ENCODE measurements at places on chromosomes 4 and X.

- no peak for DNase-seq
Observed at GRCh38 chr4:34046580-34046979, 2197.7 kb downstream of the ARAP2 start.

DNA sequence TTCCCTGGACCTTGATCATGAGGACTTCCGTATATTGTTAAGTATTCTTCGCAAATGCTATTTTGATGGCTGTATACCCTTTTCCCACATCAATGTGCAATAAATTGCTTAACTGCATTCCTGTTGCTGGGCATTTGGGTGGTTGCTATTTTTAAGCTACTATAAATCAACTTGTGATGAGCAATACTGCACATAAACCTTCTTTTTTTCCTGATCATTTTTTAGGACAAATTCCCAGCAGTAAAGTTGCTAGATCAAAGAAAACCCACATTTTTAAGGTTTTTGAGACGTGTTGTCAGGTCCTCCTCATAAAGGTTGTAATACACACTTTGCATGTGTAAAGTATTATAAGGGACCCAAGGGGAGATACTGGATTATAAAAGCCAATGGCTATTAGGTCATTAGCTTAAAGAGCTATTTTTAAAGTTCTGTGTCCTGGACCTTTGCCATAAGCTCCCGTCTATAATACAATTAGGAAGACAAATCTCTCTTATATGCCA, 35.6 kb downstream of the LIMCH1 start:
- no peak for DNase-seq

- no peak for DNase-seq
Observed at GRCh38 chrX:117957128-117957527, 159.5 kb downstream of the KLHL13 start.

GRCh38 chr4:95539106-95539505, 9.7 kb downstream of the UNC5C start:
- DNase-seq: no peak

GRCh38 chr4:4460759-4461158, 73.9 kb downstream of the NSG1 start:
- DNase-seq: peak; percentile 10

- no peak for DNase-seq
Observed at GRCh38 chr4:140866492-140867005, 110.4 kb upstream of the TBC1D9 start.

GRCh38 chr4:172352356-172352755, 539.2 kb downstream of the GALNTL6 start:
- no peak for DNase-seq

GRCh38 chrX:41600291-41600690, 88.5 kb upstream of the GPR34 start:
- no peak for DNase-seq

GRCh38 chrX:1190596-1191145, 21.8 kb downstream of the CRLF2 start:
- DNase-seq: no peak

GRCh38 chr4:67052814-67053675, 492.3 kb downstream of the CENPC start:
- DNase-seq: no peak

GRCh38 chrX:150558424-150558823, 10.0 kb upstream of the MTM1 start:
- DNase-seq: no peak

DNA sequence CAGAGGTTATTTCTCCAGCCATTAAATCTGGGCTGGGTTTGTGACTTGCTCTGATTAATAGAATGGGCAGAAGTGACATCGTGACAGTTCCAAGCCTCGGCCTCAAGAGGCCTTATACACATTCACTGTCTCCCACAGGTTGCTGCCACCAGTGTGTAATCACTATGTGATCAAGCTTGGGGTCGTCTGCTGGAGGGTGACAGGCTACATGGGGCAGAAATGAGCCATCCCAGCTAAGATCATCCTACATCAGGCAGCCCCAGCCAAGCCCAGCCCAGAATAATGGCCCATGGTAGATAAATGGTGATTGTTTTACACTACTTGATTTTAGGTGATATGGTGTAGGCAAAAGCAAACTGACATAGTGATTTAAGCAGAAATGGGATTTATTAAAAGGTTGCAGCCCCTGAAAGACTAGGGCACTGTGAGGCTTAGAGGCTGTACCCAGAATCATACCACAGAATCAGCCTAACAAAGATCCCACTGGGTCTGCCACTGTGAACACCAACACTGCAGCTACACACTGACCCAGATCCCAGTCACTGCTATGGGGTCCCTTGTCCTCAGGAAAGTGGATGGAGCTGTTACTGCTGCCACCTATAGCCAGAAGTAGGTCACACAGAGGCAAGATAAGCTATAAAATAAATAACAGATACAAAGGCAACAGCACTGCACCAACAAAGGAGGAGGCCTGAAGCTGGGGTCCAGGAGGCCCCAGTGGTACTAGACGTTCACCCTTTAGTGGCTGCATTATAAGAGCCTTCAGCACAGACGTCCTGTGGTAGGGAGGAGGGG, 159.6 kb upstream of the RBPJ start:
- no peak for DNase-seq

GRCh38 chr4:73663576-73663975, 43.3 kb upstream of the RASSF6 start:
- no peak for DNase-seq

DNA sequence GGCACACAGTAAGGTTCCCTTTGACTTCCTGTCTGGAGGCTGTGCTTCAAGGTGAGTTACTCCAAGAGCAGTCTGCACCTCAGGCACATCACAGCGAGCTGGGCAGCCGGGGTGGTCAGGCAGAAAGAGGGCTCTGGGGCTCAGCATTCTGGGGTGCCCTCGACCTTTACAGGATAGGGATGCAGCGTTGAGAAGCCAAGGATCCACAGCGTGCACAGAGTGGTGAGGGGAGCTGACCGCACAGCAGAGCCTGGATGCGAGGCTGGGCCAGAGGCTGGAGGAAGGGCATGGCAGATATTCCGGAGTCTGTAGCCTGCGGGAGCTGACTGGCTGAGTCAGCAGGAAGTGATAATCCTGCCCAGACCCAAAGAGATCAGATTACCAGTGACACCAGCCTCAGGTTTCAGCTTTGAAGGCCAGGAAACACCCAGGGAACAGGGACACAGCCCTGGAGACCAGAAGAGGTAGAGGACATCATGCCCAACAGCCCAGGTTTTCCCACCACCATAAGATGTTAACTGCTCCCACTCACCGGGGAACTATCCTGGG, 38.4 kb upstream of the PDLIM3 start:
- DNase-seq: no peak

DNA sequence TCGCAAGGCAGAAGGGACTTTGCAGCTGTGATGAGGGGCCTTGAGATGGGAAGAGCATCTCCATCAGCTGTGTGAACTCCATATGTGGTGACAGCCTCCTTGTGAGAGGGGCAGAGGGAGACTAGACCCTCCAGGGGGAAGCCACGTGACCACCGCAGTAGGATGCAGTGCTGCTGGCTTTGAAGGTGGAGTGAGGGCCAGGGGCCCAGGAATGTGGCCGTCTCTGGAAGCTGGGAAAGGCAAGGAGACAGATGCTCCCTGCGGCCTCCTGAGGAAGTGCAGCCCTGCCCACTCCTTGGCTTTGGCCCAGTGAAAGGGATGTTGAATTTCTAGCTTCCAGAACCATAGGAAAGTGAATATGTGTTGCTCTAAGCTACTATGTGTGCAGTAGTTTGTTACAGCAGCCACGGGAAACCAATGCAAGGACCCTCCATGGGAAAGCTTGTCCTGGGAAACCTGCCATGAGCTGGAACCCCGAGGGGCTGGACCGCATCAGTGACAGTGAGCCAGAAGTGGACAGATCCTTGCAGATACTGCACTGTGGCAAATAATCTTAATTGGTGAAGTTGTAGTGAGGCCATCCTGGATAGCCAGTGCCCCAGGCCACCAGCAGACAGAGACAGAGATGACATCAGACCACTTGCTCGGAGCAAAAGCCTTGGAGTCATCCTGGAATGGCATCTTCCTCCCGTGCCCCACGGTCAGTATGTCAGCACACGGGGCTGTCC, 35.4 kb upstream of the SORCS2 start:
- no peak for DNase-seq

DNA sequence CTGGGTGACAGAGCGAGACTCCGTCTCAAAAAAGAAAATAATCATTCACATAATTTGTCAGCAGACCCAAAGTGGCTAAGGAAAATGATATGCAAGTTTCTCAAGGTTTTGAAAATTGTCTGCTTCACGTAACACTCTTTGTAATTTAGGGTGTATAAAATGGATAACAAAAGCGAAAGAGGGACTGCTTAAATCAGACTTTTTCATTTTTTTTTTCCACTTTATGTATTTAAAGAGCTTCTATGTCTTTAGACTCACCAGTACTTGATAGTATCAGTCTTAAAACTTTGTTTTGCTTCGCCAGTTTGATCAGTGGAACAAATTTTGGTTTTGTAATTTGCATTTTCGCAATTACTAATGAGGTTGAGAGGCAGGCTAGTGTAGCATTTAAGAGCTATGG, 34.6 kb downstream of the USP9X start:
- DNase-seq: no peak

DNA sequence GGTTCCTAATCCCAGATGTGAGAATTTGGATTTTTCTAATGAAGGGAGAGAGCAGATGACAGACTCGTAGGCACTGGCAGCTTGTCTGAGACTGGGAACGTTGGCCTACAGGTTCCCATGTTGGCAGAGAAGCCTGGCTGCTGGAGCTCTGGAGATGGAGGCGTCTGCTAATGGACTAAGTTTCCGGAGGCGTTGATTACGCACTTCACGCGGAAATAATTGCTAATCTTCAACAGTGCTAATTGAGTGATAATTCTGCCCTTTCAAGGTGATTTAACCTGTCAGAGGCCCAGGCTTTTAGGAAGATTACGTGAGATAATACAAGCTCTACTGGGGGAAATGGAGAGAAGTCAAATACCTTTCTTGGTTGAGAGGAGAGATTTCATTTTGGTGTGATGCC, 77.4 kb downstream of the PSAPL1 start:
- DNase-seq: no peak

- no peak for DNase-seq
Observed at GRCh38 chr4:87849612-87850011, 16.8 kb downstream of the MEPE start.

GRCh38 chr4:168293386-168293975, 25.1 kb downstream of the DDX60 start:
- DNase-seq: no peak

GRCh38 chr4:87058356-87059073, 123.7 kb downstream of the AFF1 start:
- DNase-seq: peak; percentile 57

DNA sequence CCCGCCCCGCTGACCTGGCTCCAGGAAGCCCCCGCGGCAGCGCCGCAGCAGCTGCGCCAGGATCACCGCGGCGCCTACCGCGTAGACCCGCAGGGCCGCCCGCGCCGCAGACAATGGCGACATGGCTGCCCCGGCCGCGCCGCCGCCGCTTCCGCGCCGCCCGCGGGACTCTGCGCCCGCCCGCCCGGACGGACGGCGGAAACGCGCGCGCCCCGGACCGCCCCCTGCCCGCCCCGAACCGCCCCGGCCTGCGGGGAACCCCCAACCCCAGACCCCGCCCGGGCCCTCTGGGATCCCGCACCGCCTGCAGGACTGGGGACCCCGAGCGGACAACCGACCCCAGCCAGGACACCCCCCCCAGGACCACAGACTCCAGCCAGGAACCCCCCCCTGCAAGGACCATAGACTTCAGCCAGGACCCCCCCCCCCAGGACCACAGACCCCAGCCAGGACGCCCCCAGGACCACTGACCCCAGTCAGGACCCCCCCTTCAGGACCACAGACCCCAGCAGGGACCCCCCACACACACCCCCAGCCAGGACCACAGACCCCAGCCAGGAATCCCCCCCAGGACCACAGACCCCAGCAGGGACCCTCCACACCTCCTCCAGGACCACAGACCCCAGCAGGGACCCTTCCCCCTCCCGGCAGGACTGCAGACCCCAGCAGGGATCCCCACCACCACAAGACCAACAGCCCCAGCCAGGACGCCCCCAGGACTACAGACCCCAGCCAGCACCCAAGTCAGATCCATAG, at the start of the genes DHRSX and ZBED1:
DHRSX (minus strand) TSS at position 174 of the 756 bp plus-strand sequence; CDS start at position 123, 51 bp downstream.
ZBED1 (minus strand) TSS at position 174 of the 756 bp plus-strand sequence. CDS start 10,257 bp downstream, outside the sequence.
- DNase-seq: no peak

- peak; percentile 29 for DNase-seq
Observed at GRCh38 chr4:80172203-80172602, 25.1 kb upstream of the PRDM8 start.

DNA sequence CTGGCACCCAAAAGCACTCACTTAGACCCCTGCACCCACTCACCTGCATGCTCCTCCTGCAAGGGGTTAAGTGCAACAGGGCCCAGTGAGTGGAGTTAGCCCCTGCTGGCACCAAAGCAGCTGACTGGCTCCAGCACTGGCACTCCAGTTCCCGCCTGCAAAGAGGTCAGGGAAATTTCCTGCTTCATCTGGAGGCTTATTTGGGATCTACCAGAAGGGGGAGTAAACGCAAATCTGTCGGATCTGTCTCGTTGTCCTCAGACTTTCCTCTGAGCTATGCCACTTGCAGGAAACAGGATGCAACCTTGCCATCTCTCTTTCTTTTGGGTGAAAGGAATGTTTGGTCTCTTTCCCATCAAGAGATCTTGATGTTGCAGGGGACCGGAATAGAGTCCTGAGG, 435.6 kb downstream of the PCDH10 start:
- DNase-seq: no peak

GRCh38 chrX:48897157-48897624, 377 bp downstream of the TIMM17B start:
- DNase-seq: peak; percentile 56

GRCh38 chr4:89266128-89266527, 41.5 kb downstream of the GPRIN3 start:
- no peak for DNase-seq

DNA sequence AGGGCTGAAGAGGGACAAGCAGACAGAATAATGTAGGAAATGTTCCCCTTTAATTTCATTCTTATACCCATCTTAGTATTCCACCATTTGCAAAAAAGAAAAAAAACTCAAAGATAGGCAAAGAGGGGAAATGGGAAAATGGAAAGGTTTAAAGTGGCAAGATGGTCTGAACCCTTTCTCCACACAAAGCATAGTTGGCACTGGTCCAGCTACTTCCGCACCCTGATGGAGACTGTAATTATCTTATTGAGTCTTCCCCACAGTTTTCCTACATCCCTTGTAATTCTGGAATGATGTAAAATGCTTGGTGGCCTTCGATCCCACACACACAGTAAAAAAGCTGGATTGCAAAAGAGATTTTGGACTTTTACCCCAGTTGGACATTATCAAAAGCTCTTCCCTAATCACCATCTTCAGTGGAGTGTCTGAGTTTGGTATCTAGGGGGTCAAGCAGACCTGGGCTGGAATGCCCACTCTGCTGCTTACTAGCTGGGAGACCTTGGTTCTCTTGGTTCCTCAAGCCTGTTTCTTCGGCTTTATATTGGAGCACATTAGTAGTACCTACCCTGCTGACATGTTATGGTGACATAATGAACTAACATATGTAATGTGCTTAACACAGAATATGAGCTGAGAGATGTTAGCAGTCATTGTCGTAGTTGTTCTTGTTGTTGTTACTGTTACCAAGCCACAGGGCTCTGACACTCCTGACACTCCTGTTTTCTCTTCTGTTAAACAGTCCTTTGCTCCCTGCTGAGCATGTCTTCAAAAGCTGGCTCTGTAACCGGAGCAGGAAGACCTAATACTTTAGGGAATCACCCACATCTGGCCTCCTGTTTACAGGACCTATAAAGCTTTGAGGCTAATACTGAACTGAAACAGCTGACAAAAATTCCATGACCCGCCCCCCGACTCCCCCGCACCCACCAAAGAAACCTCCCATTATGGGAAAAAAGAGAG, 4.7 kb downstream of the SRPX2 start:
- no peak for DNase-seq

GRCh38 chr4:23234716-23235115, 542.0 kb downstream of the GBA3 start:
- no peak for DNase-seq
